Kasumi-1 (cell line): ENCODE measurements at places on chromosomes 16 and 17.

DNA sequence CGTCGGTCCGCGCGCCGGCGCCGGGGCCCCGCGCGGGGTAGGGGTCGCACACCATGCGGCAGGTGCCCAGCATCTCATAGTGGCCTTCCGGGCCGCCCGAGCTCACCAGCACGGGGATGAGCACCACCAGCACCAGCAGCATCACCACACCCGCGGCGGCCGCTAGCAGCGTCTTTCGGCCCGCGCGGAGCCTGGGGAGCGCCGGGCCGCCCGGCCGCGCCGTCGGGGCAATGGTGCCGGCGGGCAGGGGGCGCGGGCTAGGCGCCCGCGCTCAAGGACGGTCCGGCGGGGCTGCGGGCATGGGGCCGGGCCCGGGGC is 237 bp downstream of the C1QL1 start:
- DNase-seq: no peak

DNA sequence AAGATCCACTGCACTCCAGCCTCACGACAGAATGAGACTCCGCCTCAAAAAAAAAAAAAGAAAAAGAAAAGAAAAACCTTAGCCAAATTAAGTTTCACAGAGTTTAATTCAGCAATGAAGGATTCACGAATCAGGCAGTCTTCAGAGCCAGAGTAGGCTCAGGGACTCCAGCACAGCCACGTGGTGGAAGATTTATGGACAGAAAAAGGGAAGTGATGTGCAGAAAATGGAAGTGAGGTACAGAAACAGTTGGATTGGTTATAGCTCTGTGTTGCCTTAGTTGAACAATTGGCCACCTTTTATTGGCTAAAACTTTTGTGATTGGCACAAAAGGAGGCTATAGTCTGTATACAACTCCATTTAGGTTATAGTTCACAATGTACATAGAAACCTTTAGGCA is 256.6 kb downstream of the HS3ST3B1 start:
- DNase-seq: peak; percentile 16

GRCh38 chr16:31478956-31479355 is 4.0 kb upstream of the SLC5A2 start:
- no peak for DNase-seq

DNA sequence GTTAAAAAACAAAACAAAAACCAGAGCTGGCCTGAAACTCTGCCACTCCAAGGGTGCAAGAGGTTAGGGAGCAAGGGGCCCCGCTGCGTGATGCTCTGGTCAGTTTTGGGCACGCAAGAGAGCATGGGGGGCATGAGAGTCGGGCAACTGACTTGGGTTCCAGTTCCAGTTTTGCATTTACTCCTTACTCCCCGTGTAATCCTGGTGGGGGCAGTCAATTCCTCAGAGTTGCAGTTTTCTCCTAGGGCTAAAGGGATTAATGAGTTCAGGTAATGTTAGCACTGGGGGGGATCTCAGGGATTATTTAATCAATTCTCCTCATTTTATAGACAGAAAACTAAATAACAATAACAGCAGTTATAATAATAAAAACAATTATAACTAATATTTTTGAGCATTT is 72.9 kb upstream of the PMFBP1 start:
- DNase-seq: no peak

- DNase-seq: no peak
Observed at GRCh38 chr16:84720177-84720579, 20.4 kb downstream of the USP10 start.

DNA sequence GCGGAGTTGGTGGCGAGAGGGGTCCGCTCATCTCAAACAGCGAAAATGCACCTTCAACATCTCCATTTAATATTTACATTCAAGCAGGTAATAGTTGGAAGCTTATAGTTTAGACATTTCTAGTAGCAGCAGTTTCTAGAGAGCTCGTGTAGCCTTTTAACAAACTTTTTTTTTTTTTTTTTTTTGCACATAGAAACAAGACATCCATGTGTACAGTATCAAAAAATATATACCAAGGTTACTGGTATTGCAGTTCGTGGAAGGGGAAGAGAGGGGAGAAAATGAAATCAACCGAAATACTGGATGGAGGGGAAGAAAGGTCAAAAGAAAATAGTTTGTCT is 6.2 kb downstream of the CBX4 start:
- DNase-seq: no peak

DNA sequence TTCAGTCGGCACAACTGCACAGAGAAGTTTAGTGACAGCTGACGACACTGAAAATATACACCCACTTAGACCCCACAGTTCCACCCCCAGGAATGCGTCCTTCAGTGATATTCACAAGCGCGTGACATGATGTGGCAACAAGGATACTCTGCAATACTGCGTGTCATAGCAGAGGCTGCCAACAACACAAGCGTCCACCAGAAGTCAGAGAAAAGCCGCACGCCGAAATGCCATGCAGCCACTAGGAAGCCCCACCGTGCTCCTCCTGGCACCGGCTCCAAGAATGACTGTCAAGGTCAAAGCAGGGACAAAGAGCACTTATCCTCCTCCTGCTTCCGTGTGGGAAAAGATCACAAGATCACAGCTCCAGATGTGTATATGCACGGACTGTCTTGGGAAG is 3.5 kb downstream of the ATP2A3 start:
- DNase-seq: no peak

DNA sequence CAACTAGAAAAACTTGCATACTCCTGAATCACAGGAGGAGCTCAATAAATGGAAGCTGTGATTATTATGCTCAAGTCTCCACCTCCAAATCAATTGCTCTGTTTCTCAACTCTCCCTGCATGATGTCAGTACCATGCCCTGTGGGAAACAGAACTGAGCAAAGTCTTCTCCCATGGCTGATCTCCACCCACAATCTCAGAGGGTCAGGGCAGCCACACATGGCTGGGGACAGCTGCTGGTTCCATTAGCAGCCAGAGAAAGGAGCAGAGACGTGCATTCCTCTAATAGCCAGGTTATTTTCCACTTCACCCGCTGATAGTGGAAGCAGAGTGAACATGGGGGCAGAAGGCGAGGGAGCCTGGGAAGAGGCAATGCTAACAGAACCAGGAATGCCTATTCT is 85.5 kb upstream of the TMEM132E start:
- no peak for DNase-seq

GRCh38 chr17:60439501-60439900 is 17.2 kb downstream of the CHCT1 start:
- DNase-seq: peak; percentile 26

GRCh38 chr17:59154292-59154720 is 680 bp downstream of the SKA2 start:
- DNase-seq: peak; percentile 84

DNA sequence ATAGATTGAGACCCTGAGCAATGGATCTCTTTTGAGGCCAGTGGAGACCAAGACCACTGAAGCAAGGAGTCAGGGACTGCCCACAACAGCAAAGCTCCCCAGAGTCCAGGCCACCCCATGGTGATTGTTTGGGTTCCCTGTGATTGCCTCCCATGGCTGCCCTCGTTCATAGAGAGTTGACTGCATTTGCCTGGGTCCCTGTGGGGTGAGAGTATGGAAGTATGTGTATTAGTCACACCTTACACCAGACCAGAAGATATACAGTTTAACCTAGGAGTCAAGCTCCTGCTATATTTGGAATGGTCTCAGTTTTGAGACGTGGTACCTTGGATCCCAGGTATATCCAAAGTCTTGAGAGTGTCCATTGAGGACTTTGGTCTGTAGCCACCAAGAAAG is 20.2 kb downstream of the HLF start:
- DNase-seq: no peak

DNA sequence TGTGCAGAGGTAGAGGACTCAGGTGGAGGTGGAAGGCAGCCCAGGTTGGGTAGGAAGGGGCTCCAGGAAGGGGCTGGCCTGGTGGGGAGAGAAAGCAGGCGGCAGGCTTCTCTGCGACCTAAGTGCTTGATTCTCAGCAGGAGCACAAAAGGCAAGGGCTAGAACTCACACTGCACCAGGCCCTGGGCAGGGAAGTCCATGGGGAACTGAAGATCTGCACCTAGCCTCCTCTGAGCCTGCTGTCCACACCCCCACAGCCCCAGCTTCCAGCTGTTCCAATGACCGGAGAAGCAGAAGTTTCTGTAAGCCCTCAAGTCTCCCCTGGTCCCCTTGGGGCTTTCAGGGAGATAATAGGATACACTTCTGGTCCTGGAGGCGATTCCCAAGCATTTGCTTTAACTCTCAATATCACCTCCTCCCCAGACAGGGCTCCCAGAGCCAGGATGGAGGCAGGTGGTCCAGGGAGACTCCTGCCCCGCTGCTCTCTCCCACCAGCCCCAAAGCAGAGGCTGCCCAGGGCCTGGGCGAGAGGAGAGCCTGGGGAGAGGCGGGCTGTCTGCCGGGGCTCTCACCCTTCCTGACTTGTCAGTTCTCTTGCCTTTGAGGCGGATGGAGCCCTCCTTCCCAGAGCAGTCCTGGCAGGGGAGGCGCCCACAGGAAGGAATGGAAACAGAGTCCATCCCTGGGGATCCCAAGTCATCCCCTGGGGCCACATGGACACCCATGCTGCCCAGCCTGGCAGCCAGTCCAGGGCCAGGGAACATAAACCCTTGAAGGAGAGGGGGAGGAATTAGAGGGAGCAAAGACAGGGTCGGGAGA is 126.0 kb downstream of the RBFOX3 start:
- no peak for DNase-seq

DNA sequence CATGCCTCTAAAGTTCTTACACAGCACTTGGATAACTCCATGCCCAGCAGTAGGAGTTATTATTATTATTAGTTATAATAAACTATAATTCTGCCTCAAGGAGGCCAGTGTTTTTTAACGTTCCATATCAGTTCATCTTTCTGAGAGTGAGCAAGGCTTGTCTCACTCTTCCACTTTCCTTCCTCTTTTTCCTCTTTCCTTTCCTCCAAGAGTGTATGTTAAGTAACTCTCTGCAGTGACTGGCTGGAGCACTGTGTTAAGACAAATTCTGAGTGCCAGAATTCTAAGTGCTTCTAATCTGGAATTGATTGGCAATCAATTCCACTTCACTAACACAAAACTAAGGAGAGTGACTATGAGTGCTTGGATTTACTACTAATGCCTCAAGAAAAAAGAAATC is 16.4 kb downstream of the CLEC19A start:
- DNase-seq: no peak

- no peak for DNase-seq
Observed at GRCh38 chr16:59341368-59341767, 607.3 kb upstream of the GOT2 start.

DNA sequence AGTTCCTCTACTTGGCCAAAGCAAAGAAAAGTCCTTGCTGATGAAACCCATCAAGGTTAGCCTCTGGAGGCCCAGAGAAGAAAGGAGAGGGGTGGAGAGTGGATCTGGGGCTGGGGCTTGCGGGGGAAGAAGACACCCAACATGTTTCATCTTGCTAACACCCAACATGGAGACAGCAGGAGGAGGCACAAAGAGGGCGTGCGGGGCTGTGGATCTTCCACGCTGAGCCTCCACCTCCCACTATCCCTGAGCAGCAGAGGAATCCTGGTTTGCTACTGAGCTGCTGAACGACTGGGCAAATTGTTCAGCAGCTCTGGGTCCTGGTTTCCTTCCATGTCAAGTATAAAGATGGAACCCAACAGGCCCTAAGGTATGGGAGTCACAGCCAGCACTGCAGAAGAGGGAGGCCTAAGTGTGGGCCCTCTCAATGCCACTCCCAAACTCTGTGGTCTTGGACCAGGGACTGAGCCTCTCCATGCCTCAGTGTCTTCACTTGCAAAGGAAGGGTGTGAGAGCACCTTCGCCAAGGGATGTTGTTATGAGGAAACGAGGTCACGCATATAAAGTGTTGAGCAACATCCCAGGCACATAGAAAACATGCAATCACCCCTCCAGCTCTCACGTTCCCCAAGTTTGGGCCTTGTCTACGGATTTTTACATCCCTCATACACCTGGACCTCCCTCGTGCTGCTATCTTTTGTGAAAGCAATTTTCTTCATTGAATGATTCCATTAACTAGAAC is 122.5 kb downstream of the XYLT1 start:
- DNase-seq: no peak

- no peak for DNase-seq
Observed at GRCh38 chr17:81196505-81197408, 26.0 kb downstream of the CEP131 start.

GRCh38 chr17:78787444-78787843 is 5.4 kb upstream of the CYTH1 start:
- no peak for DNase-seq

DNA sequence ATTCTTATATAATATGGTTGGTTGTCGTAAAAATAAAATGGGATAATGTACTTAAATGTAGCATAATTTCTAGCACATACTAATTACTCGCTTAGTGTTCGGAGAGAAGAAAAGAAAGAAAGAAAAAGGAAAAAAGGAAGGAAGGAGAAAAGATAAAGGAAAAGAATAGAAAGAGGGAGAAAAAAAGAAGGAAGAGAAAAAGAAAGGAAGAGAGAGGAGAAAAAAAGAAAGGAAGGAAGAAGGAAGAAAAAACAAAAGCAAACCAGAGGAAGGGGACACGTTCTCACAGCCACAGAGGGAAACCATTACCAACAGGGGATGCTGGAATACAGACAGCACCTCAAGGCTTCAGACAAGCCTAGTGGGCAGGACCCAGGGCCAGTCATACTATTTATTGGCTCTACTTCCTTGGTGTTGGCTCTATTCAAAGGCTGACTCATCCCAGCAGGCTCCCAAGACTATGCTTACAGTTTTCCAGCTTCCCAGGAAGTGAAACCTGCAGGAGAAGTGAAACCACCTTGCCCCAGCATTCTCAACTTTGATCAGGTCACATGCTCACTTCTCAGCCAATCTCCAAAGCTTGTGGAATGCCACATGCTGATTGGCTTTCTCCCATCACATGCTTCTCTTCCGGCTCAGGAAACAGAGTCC is 273.5 kb upstream of the IRX5 start:
- DNase-seq: no peak

GRCh38 chr16:2282866-2283555 is 15.1 kb upstream of the RNPS1 start:
- DNase-seq: no peak

GRCh38 chr17:16937431-16937830 is 34.5 kb downstream of the TNFRSF13B start:
- DNase-seq: no peak

DNA sequence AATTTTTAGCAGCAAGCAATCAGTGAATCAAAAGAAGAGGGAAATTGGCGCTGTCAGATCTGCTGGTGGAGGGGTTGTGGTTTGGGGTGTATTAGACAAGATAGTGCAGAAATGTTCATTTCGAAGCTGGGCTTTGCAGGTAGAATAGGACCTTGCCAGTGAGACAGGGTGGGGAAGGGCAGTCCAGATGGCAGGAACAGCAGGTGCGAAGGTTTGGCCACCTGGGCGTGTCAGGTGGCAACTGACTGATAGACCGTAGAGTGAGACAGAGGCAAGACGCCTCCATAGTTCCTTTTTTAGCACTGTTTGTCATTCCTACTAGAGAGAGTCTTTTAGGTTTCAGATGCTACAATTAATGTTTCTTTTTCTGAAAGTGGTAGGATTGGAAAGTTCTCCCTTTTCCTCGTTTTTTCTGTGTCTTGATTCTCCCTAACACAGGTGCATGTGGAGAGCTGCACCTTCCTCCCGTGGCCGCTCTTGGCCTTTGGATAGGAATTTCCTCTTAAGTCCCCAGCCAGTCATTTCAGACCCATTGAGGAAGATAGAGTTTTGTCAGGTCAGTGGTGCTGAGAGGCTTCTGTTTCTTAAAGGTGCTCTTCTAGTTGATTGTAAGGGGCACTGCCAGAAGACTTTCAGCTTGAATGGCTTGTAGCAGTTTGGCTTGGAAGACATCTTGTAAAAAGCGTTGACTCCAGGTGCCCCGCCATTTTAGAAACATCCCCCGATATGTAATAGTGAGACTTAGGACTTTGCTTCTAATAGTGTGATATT is 315.6 kb downstream of the SNX29 start:
- DNase-seq: no peak
